ENCODE measurements at places on chromosomes 4 and X. TPM values are rescaled to one million over a fixed set of nuclear protein-coding genes. Genes with fewer than 3 reads are reported as not detected.

- H3K27me3 ChIP-seq, result no peaks in the 10 kb centered on the region
- H3K4me1 ChIP-seq, result no peaks in the 10 kb centered on the region
- DNase-seq, result no peak
Measured at GRCh38 chrX:10007621-10008020, 40.5 kb downstream of the CLDN34 start.

DNA sequence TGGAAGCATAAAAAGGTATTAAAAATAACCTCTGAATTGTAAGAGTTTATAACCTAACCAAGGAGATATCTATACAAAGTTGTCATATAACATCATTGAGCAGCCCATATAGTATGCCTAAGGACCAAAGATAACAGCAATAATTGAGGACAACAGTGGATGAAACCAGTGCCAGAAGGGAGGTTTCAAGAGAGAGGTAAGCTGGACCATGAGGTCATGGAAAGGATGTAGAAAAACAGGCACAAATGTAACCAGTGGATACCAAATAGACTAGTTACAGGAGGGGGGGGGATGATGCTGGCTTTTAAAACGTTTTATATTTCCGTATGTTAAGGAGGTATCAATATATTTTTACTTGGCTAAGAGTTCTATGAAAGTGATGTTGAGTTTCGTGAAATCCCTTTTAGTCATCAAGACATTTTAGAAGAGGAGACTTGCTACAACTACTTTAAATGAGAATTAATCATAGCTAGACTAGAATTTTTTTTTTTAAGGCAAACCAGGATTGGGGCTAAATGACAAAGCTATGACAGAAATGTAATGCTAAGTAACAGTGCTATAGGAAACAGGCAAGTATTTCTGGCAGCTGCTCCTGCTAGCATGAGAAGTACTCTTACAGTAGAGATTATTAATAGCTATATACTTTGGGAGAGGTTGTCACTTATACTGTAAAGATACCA lies 161.1 kb downstream of the FBXW7 start:
- no peak overlapping the region for H3K4me3 ChIP-seq
- DNase-seq, result no peak
- H3K27me3 ChIP-seq, result no peaks in the 10 kb centered on the region

DNA sequence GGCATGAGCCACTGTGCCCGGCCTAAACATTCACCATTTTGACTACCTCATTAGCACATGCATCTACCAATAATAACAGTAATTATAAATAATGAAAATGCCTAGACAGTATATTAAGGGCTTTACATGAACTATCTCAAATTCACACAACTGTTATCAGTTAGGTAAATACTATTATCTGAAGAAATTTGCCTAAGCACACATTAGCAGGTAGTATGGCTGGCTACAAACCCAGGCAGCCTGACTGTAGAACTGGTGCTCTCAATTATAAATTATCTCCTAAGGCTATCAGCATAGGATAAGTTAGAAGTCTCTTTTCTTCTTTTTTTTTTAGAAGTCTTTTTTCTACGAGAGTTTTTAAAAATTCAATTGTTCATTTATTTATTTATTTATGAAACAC lies 14.1 kb upstream of the CXorf38 start:
- DNase-seq, result no peak
- H3K4me1 ChIP-seq, result no peaks in the 10 kb centered on the region
- H3K36me3 ChIP-seq, result peaks cover 75% of the 10 kb centered on the region
- no peak overlapping the region for H3K27ac ChIP-seq
- H3K27me3 ChIP-seq, result no peaks in the 10 kb centered on the region
- H3K4me3 ChIP-seq, result no peak overlapping the region

DNA sequence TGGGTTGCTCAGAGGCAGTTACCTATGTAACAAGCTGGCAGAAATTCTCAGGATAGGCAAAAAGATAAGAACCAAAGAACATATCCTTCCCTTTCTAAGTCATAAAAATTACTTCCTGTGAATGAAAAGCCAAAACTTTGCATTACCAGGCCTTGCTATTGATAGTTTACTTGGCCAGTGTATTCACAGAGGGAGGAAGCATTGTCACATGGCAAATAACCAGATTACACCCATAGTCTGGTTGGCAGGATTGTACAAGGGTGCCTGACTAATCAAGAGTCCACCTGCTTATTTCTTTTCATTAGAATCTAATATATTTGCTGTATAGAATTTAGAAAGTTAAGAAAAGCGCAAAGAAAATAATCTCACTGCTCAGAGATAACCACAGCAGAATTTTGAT lies 14.1 kb downstream of the XIAP start:
- H3K4me1 ChIP-seq, result peaks cover 3% of the 10 kb centered on the region
- no peaks in the 10 kb centered on the region for H3K36me3 ChIP-seq
- H3K4me3 ChIP-seq, result no peak overlapping the region

DNA sequence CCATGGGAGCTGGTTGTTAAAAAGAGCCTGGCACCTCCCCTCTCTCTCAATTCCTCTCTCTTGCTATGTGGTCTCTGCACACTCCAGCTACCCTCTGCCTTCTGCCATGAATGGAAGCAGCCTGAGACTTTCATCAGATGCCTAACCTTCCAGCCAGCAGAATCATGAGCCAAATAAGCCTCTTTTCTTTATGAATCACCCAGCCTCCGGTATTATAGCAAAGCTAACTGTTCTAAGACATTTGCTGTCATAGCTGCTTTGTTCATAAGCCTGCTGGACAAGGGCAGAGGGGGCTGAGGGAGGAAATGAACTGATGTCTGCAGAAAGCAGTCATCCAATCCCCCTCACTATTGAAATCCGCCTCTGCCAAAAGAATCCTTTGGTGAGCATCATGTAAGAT lies 196.7 kb downstream of the ZNF330 start:
- no peaks in the 10 kb centered on the region for H3K36me3 ChIP-seq
- H3K4me3 ChIP-seq, result no peak overlapping the region
- no peaks in the 10 kb centered on the region for H3K27me3 ChIP-seq
- no peak overlapping the region for H3K27ac ChIP-seq
- H3K4me1 ChIP-seq, result no peaks in the 10 kb centered on the region

- no peaks in the 10 kb centered on the region for H3K4me1 ChIP-seq
- H3K27ac ChIP-seq, result no peak overlapping the region
- H3K27me3 ChIP-seq, result no peaks in the 10 kb centered on the region
Measured at GRCh38 chrX:132740316-132741123, 217.9 kb downstream of the HS6ST2 start.

GRCh38 chr4:158496030-158496741 lies 25.5 kb upstream of the RXFP1 start:
- H3K27ac ChIP-seq, result no peak overlapping the region
- no peaks in the 10 kb centered on the region for H3K4me1 ChIP-seq
- H3K27me3 ChIP-seq, result no peaks in the 10 kb centered on the region
- no peaks in the 10 kb centered on the region for H3K36me3 ChIP-seq

GRCh38 chr4:53116954-53117353 lies 248.9 kb downstream of the SCFD2 start:
- no peaks in the 10 kb centered on the region for H3K36me3 ChIP-seq
- no peak overlapping the region for H3K27ac ChIP-seq
- no peak for DNase-seq
- peaks cover 39% of the 10 kb centered on the region for H3K4me1 ChIP-seq
- no peaks in the 10 kb centered on the region for H3K27me3 ChIP-seq
- H3K4me3 ChIP-seq, result no peak overlapping the region

GRCh38 chrX:28920153-28920943 lies 333.1 kb downstream of the IL1RAPL1 start:
- H3K36me3 ChIP-seq, result no peaks in the 10 kb centered on the region
- no peak for DNase-seq
- no peaks in the 10 kb centered on the region for H3K4me1 ChIP-seq

GRCh38 chr4:41572516-41572915 lies 34.6 kb downstream of the LIMCH1 start:
- H3K27me3 ChIP-seq, result no peaks in the 10 kb centered on the region
- H3K27ac ChIP-seq, result peak overlapping the region; percentile 81
- H3K4me3 ChIP-seq, result no peak overlapping the region
- peaks cover 4% of the 10 kb centered on the region for H3K4me1 ChIP-seq
- DNase-seq, result no peak

DNA sequence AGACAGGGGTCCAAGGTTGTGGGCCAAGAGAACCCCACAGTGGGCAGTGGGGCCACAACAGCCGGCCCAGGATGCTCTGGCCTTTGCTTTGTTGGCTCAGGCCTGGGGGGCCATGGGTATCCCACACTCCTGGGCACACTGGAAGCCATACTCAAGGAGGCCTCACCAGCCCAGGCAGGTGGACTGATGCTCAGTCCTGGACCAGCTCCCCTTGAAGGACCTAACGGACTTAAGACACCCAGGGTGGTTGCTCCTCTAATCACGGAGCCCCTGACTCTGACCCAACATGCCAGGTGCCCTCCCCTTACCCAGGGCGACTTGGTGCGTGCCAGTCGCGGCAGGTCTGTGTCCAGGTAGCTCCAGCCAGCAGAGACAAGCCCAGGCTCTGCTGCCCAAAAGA lies 50.8 kb downstream of the ZFYVE28 start:
- DNase-seq, result no peak
- H3K27me3 ChIP-seq, result no peaks in the 10 kb centered on the region
- no peaks in the 10 kb centered on the region for H3K36me3 ChIP-seq
- no peak overlapping the region for H3K27ac ChIP-seq
- H3K4me1 ChIP-seq, result peaks cover 12% of the 10 kb centered on the region

GRCh38 chr4:107834241-107834794 lies 9.6 kb downstream of the SGMS2 start:
- H3K4me3 ChIP-seq, result no peak overlapping the region
- no peak for DNase-seq

GRCh38 chr4:10821826-10822225 lies 137.3 kb upstream of the CLNK start:
- H3K36me3 ChIP-seq, result no peaks in the 10 kb centered on the region
- H3K27me3 ChIP-seq, result no peaks in the 10 kb centered on the region
- H3K4me1 ChIP-seq, result no peaks in the 10 kb centered on the region
- H3K4me3 ChIP-seq, result no peak overlapping the region
- H3K27ac ChIP-seq, result no peak overlapping the region

- H3K4me1 ChIP-seq, result peaks cover 11% of the 10 kb centered on the region
- no peaks in the 10 kb centered on the region for H3K27me3 ChIP-seq
- H3K4me3 ChIP-seq, result no peak overlapping the region
- DNase-seq, result no peak
Measured at GRCh38 chrX:11117745-11118144, 6.6 kb downstream of the HCCS start.

GRCh38 chrX:102714994-102715393 lies 2.7 kb downstream of the GPRASP2 start:
- H3K4me1 ChIP-seq, result no peaks in the 10 kb centered on the region
- H3K27ac ChIP-seq, result no peak overlapping the region
- H3K27me3 ChIP-seq, result no peaks in the 10 kb centered on the region
- no peak for DNase-seq

The CXorf38 gene
- total RNA-seq, result 16.0 TPM

The RGN gene
- 20.1 TPM for total RNA-seq

The F9 gene
- total RNA-seq, result not detected

The AFM gene
- total RNA-seq, result not detected
